ENCODE measurements at places on chromosomes 13 and 19. TPM values are rescaled to one million over a fixed set of nuclear protein-coding genes. Genes with fewer than 3 reads are reported as not detected.

- DNase-seq: no peak
Measured at GRCh38 chr13:104045907-104046306, 979.7 kb upstream of the SLC10A2 start.

GRCh38 chr19:1069009-1069779, 2.2 kb downstream of the ARHGAP45 start:
- peak; percentile 87 for DNase-seq

DNA sequence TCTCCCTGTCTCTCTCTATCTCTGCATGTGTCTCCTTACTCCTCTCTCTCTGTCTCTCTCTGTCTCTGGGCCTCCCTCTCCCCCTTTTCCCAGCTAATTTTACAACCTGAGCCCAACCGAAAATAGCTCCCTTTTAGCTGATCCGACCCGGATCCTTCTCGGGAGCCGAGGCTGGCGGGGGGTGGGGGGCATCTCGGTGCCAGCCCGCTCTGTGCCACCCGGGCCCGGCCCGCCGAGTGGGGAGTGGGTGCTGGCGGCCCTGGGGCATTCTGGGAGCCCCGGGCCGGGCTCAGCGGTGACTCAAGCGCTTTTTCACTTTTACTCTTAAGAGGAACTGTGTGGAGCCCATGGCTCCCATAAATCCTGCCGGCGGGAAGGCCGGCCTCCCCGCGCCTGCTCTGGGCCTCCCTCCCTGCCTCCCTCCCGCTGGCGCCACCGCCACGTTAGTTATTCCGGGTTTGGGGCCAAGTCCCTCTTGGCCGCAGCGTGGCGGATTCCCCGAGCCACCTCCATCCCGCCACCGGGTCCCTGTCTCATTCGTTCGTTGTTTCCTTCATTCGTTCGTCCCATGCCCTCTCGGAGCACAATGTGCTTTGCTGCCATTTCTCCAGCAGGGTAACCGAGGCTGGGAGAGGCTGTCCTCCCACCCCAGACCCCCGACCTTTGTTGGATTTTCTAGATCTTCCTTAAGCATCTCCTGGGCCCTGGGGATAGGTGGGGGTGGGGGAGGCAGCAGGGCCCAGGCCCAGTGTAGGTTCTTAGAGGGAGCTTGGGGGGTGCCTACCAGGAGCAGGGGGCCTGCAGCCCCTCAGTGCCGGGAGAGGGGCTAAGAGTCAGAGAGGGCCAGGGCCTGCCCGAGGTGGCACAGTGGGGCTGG, 3.2 kb downstream of the NFIC start:
- DNase-seq: no peak

GRCh38 chr13:68051910-68052309, 821.8 kb upstream of the PCDH9 start:
- no peak for DNase-seq

- no peak for DNase-seq
Measured at GRCh38 chr19:53872762-53873161, 5.1 kb downstream of the MYADM start.

DNA sequence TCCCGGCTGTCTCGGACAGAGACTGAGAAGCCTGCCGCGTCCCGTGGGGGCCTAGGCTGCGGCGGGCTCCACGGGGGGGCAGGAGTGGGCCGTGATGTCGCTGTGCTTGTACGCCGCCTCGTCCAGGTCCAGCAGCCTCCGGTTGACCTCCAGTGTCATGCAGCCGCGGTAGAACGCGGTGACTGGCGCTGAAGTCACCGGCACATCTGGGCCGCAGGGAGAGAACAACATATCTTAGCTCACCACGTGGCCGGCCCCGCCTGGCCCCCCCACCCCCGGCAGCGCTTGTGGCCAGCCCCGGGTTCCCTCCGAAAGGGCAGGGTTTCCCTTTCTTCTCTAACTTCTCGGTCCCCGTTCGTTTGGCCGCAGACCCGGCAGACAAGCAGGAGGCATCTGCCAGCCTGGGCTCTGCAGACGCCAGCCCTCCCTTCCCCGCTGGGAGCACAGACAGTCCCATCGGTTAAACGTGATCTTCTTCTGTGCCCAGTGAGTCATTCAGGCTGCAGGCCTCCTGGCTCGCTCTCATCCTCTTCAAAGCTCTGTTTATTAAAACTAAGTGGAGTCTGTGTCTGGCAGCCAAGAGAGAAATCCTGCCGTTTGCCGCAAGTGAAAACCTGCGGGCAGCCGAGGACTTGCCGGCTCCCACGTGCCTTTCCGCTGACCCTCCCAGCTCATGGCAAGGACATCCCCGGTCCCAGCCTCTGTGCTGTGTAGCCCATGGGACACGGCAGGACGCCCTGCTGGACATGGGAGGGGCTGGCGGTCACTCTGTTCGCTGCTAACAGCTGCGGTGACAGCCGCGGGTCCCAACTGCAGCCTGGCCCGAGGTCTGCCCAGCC, 42.8 kb downstream of the GAS6 start:
- no peak for DNase-seq

GRCh38 chr19:13104360-13104847, 1.7 kb upstream of the LYL1 start:
- DNase-seq: peak; percentile 62

DNA sequence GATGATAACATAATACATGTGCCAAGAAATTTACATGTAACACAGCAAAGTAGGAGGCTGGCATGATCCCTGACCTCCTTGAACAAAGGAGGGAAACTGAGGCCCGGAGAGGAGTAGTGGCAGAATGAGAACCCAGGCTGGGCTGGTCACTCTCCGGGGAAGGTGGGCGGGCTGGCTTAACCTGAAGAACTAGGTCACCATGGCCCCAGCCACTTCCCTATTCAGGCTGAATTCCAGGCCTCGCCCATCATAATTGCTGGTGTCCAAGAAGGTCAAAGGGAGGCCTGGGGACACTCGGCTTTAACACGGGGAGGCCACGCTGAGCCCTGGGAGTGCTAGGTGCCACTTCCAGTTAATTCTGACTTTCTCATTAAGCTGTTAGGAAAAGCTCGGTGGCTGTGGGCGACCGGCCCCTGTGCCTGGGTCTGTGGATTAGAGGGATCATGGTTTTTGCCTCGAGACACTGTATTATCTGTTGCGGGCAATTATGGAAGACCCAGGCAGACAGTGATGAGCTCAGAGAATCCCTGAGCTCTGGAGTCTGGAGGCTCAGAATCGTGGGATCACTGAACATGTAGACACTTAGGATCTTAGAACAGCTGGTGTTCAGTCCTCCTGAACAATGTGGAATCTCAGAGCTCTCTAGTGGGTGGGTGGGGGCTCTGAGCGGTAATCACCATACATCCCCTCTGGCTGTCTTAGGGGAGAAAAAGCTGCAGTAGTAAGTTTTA, 5.0 kb upstream of the TINCR start:
- DNase-seq: no peak

DNA sequence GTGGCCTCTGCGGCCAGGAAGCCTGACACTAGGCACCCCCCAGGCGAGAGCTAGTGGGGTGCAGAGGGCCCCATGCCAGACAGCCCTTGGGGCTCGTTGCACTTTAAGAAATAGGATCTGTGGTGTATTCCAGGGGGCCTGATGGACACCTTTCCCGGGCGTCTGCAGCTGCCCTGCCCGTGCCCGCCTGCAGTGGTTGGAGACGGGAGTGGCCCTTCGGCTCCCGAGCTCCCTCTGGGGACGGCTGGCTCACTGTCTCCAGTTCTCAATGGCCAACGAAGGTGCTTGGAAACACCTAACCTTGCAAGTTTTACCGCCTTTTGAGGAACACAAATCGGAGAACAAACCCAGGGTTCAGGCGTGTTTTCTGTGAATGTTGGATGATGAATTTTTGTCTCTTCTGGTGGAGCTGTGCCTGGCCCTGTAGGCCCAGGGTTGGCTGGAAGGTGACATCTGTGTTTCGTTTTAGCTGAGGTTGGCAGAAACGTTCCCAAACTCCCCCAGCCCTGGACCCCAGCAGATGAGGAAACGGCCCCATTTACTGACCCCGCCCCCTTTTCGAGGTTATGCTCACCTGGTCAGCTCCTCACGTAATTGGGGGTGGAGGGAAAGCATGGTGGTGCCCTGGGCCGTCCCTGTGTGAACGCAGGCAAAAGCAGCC, 17.4 kb upstream of the NPAS1 start:
- no peak for DNase-seq

DNA sequence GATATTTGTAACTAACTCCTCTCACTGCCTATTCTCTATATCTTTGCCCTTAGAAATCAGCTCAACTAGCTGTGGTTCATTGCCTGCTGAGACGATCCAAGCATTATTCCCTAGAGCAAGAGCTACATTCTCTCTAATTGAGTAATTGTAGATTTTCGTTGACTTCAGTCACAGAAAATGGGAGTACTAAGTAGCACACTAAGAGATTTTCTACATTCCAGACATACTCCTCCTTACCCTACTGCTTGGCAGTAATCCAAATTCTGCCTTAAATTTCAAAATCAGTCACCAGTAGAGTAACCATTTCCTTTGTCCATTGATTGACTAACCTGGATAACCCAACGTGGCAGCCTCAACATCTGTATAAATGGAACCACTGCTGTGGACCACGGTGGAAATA, 1786.8 kb downstream of the SLITRK5 start:
- DNase-seq: no peak

GRCh38 chr13:25752957-25753551, 298.8 kb downstream of the SHISA2 start:
- peak; percentile 14 for DNase-seq

GRCh38 chr19:17184371-17184841, 30.8 kb upstream of the USE1 start:
- peak; percentile 74 for DNase-seq

GRCh38 chr13:112596235-112596634, 8.3 kb upstream of the TUBGCP3 start:
- no peak for DNase-seq

- no peak for DNase-seq
Measured at GRCh38 chr13:85076343-85076742, 722.9 kb downstream of the SLITRK6 start.

DNA sequence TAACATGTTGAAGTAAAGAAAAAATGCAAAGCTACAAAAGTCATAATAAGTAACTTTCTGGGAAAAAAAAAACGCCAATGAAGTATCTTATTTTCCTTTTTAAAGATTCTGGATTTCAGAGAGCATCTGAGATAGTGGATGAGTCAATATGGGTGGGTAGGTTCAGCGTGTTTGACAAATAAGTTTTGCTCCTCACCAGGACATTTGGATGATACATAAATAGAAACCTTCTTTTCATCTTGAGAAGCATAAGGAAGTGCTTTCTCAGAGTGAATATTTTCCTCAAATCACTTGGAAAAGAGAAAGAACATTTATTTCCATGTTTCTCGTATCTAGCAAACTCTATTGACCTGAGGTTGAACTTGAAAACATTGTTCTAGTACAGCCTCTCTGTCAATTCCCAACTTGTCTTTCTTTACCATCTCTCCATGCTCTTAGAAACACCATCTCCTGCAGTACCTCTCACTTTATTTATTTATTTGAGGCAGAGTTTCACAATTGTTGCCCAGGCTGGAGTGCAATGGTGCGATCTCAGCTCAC, 463.2 kb downstream of the KLF5 start:
- DNase-seq: no peak

DNA sequence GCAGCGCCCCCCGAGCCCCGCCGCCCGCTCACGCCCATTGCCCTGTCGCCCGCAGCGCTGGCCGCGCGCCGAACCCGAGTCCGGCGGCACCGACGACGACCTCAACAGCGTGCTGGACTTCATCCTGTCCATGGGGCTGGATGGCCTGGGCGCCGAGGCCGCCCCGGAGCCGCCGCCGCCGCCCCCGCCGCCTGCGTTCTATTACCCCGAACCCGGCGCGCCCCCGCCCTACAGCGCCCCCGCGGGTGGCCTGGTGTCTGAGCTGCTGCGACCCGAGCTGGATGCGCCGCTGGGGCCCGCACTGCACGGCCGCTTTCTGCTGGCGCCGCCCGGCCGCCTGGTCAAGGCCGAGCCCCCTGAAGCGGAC, 518 bp downstream of the KLF2 start:
- DNase-seq: peak; percentile 65

GRCh38 chr13:99174533-99175100, 26.0 kb upstream of the UBAC2 start:
- DNase-seq: no peak

DNA sequence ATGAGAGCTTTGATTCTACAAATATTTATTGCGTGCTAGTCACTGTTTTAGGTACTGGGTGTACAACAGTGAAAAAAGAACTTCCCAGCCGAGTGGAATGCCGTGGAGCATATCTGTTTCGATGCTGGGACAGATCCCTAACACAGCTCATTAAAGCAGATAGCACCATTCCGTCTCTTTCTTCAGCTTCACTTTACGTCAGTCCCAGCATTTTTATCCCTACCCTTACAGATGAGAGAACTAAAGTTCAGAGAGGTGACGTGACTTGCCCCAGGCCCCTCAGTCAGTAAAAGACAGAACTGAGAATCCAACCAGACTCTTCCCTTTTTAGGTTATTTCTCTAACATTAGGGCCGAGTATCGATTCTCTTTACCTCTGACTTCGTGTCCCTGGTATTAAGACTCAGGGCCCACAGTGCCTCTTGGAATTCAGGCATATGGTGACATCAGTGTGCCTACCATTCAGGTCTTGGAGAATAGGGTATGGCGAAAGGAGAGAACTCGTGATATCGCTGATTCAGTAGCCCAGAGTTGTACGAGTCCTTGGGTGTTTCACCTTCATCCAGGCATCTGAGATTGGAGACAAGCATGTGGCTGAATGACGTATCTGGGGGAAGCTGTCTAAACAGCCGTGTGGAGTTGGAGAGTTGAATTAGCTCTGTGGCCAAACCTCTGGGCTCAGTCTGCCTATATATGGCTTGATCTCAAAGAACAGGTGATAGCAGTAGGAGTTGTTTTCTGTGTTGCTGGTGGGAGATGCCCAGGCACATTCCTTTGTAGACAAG, 27.1 kb downstream of the ACTN4 start:
- no peak for DNase-seq

DNA sequence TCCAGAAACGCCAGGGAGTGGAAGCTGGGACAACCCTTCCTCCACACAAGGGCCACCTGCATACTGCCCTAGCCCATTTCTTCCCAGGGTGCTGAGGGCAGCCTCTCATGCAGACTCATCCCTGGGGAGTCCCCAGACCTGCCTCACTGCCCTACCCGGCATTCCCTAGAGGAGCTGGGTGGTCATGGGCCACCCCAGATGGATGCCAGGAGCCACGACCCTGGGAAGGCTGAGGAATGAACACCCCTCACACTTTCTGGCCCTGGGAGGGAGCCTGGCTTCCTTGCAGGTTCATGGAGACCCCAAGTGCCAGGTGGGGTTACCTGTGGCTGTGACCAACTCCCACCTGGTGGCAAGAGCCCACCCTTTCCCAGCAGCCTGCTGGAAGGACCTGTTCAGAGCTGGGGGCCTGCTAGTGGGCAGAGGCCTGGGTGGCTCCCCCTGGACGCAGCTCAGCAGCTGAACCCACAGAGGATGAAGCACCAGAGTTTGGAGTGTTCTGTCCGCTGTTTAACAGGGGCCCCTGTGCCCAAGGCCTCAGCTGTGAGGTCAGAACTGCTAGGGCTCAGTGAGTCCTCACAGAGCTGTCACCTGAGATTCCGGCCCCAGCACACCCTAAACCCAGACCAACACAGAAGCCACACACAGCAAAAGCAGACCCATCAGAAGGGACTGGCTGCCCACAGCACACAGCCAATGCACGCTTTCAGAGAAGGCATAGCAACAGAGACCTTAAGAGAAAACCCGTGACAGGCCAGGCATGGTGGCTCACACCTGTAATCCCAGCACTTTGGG, 6.6 kb downstream of the ACP4 start:
- DNase-seq: no peak

Gene MEGF8
- 3.7 TPM for total RNA-seq

Gene C13orf42
- not detected for total RNA-seq

Gene DKKL1
- not detected for total RNA-seq

Gene CD177
- total RNA-seq: not detected

Gene PBX4
- total RNA-seq: 34.4 TPM

Gene TSC22D1
- total RNA-seq: 13.6 TPM

Gene KLK10
- total RNA-seq: not detected

Gene KISS1R
- 1.1 TPM for total RNA-seq

Gene HOMER3
- total RNA-seq: not detected

Gene RASGRP4
- 2.6 TPM for total RNA-seq

Gene MBD3L2
- total RNA-seq: not detected

Gene SRRM5
- 0.50 TPM for total RNA-seq

Gene PDE4A
- total RNA-seq: 12.7 TPM
